ENCODE measurements at places on chromosomes 3 and 15.

DNA sequence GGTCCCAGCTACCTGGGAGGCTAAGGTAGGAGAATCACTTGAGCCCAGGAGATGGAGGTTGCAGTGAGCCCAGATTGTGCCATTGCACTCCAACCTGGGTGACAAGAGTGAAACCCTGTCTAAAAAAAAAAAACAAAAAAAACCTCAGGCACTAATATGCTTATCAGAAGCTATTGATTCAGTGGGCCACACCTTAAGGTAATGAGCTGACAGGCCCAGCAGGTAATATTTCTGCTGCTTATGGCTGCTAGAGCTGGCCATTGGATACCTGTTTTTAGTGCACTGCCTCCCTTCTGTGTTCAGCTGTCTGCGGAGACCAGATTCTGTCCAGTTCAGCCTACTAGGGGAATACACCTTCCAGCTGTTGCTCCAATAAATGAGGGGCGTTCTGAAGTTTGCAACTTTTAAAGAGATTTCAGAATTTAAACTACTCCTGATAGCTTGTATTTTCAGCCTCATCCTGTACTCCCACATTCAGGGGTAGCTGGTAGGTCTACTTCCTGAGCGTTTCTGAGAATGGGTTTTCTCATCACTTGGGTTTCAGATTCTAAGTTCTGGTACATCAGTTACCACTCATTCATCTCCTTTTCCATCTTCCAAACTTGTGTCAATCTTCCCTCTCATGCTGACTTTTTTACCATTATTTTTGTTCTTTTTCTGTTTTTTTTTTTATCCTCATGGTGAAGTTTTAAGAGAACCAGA is 69.0 kb downstream of the ATP11B start:
- no peak for DNase-seq

DNA sequence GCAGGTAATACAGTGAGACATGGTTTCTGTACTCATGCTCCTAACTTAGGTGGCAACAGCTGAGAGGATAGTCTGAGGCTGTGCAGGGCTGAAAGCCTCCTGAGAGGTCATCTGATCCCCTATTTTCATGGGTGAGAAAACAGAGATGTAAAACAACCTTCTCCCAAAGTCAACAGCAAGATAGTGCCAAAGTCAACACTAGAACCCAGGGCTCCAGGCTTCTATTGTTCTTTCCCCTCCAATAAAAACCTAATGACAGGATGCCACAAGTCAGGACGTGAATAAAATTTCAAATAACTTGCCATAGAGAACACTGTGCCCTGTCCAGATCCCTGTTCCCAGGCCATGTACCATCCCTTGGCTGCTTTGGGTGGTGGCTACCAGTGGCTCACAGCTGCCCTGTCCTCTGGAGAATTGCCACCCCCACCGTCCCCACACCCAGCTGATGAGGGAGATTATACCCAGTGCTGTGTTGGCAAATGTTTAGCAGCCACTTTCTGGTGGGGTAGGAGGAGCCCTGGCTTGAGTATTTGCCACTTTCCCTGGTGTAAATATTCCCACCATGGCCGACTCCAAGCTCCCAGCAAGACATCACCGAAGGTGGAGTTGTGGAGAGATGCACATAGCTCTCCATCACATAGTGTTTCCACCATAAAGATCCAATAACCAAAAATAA is 54.8 kb downstream of the SRGAP3 start:
- DNase-seq: no peak

DNA sequence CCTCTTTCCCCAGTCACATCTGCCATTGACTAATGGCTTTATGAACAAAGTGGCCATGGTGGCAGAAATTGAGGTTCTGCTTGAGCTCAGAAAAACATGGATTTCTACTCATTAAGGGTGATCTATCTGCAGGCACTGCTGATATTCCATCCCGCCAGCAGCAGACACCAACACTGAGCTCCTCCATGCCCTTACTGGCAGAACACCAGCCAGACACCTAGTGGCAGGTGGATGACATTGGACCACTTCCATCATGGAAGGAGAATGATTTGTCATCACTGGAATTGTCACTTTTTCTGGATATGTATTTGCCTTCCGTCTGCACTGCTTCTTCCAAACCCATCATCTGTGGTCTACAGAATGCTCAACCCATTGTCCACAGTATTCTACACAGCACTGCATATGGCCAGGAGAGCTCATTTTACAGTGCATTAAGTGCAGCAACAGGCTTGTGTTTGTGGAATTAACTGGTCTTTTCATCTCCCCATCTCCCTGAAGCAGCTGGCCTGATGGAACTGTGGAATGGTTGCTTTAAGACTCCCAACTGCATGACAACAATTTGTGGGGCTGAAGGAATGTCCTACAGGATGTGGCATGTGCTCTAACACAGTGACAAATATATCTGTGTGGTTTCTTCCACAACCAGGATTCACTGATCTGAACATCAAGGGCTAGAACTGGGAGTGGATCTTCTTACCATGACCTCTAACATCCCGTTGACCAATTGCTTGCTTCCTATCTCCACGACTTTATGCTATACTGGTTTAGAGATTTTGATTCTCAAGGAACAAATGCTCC is 103.4 kb downstream of the WNT7A start:
- DNase-seq: no peak

DNA sequence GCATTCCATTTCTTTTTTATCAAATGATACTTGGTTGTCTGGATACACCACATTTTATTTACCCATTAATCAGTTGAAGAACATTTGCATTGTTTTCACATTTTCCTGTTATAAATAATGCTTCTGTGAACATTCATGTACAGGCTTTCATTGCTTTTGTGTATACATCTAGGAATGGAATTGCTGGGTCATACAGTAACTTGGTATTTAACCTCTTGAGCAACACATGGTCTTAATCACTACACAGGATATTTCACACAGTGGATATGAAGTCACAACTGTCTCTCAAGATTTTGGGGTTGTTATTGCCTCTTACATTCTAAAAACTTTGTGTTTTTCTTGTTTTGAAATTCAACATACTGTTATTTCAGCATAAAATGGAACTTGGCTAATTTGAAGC is 48.2 kb downstream of the C3orf85 start:
- no peak for DNase-seq

DNA sequence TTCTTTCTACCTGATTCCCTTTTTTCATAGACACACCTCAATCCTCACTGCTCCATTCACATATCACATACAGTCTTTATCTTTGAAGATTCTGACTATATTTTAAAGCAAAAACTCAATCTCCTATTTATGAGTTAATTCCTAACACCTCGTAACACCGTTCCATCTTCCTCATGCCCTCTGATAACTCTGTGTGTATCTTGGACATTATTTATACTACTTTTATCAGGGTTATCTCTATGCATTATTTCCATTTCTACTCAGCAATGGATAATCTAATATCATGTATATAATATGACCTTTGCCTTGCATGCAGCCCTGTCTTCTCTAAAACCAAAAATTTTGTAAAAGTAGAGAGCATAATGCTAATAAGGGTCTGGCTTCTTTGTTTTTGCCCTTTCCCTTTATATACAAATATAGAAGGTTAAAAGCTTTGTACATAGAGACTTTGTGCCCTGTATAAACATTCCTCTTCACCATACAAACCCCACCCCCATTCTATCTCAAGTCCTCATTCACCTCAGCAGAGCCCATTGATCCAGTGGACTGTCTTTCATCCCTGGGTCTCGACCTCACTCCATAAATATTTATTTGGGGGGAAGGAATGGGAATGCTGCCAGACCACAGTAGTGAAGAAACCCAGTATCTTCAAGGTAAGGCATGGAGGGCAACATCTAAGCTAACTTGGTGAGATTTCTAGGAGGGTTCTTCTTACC is 21.8 kb downstream of the TRIM42 start:
- no peak for DNase-seq

GRCh38 chr3:138877226-138877625 is 42.5 kb upstream of the PIK3CB start:
- no peak for DNase-seq

DNA sequence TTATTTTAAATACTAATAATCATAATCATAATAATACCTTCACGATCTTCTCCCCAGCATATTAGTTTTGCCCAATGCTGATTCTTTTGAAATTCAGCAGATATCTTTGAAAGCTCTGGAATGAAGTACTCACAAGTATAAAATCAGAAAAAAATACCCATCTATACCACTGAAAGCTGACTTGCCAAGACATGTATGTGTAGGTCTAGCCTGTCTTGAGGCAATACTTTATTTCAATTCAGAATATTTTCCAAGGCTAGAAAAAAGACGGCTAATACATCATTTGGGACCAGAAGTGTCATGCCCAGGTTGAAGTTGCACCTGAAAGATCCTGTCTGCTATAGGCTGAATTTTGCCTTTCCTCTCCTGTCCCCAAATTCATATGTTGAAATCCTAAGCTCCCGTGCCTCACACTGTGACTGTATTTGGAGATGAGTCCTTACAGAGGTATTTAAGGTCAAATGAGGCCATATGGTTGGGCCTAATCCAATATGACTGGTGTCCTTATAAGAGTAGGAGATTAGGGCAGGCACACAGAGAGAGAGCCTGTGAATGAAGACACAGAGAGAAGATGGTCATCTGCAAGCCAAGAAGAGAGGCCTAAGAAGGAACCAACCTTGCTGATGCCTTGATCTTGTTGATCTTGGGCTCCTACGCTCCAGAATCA is 255.9 kb upstream of the CMC1 start:
- no peak for DNase-seq

DNA sequence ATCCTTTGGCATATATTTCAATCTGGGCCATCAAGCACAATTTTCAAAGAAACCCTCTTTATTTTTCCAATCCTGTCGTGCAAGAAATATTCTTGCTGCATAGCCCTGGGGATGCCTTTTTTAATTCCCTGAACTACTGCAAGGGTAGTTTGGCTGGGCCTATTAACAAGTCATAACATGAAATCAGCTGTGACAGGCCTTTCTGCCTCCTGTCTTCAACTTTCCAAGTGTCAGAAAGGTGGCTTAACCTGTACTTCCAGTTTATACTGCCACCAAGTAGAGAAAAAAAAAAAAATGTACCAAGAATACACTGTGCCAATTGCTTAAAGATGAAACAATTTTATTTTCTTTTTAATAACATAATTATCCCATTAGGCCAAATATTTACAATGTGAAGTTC is 32.4 kb upstream of the SPPL2A start:
- no peak for DNase-seq

DNA sequence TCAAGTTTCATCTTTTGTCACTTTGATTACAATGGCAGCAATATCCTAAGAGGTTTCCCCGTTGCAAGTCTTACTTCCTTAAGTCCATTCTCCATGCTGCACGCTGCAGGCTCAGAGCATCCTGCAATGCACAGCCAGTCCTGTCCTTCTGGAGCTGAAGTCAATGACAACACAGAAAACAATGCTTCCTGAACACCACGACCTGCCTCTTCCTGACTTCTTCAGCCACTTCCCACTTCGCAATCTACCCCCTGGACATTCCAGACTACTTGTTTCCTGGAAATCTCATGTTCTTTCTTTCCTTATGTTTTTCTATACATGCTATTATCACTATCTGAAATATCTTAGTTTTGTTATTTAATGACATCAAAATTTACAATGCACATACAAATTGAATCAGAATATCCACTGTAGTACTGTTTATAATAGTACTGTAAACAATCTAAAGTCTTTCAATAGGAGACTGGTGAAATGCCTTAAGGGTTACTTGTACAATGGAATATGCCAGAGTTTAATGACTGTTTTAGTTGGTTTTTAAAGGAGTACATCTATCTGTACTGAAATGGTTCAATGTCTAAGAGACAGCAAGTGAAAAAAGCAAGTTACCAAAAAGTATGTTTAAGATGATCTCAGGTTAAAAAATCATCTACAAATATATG is 113.7 kb upstream of the PRTG start:
- no peak for DNase-seq

DNA sequence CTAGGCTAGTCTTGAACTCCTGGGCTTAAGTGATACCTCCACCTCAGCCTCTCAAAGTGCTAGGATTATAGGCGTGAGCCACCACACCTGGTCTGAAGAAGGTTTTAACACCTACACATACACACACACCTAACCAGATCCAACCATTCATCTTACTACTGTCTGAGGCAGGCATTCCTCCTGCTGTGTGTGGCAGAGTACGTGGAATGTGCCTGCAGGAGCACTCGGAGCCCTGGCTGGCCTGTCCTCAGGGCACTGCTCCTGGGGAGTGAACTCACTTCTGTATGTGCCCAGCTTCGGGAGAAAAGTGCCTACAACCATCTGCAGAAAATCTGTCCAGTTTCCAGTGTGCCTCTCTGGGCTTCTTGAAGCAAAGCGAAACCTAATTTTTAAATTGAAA is 58.2 kb upstream of the LIMD1 start:
- DNase-seq: no peak
